CD4-positive, alpha-beta T cell treated with Interferon alpha-2 for 1 hour (primary cell): ENCODE measurements at places on chromosomes 5 and 9.
A peak's percentile ranks its signal among the peaks of the same experiment; 100 is the strongest.

GRCh38 chr5:64666078-64666477 is 24.2 kb upstream of the SHISAL2B start:
- no peak for DNase-seq

- no peak for DNase-seq
Measured at GRCh38 chr5:5658226-5658625, 235.7 kb downstream of the ICE1 start.

GRCh38 chr5:32690153-32690552 is 21.0 kb upstream of the NPR3 start:
- DNase-seq = no peak

DNA sequence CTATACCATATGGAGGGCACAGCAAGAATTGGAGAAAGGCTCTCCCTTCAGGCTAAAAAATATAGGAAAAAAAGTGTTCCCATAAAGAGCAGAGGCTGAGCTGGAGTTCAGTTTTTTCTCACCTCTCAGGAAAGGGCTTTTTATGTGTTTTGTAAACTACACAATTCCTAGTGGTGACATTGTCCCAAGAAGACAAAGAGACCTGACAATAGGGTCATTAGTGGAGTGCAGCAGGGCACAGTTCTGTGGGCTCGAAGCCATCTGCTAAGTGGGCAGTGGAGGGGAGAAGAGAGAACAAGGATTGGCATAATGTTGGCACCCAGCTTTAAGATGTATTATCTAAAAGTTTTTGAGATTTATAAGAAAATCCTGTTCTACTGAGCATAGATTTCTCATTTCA is 162.5 kb downstream of the HCN1 start:
- DNase-seq = no peak

- DNase-seq = no peak
Measured at GRCh38 chr5:88722546-88723073, 160.4 kb downstream of the MEF2C start.

GRCh38 chr9:137588311-137588710 is 2.0 kb downstream of the ZMYND19 start:
- DNase-seq = no peak

GRCh38 chr9:4422495-4422894 is 67.8 kb upstream of the SLC1A1 start:
- no peak for DNase-seq

DNA sequence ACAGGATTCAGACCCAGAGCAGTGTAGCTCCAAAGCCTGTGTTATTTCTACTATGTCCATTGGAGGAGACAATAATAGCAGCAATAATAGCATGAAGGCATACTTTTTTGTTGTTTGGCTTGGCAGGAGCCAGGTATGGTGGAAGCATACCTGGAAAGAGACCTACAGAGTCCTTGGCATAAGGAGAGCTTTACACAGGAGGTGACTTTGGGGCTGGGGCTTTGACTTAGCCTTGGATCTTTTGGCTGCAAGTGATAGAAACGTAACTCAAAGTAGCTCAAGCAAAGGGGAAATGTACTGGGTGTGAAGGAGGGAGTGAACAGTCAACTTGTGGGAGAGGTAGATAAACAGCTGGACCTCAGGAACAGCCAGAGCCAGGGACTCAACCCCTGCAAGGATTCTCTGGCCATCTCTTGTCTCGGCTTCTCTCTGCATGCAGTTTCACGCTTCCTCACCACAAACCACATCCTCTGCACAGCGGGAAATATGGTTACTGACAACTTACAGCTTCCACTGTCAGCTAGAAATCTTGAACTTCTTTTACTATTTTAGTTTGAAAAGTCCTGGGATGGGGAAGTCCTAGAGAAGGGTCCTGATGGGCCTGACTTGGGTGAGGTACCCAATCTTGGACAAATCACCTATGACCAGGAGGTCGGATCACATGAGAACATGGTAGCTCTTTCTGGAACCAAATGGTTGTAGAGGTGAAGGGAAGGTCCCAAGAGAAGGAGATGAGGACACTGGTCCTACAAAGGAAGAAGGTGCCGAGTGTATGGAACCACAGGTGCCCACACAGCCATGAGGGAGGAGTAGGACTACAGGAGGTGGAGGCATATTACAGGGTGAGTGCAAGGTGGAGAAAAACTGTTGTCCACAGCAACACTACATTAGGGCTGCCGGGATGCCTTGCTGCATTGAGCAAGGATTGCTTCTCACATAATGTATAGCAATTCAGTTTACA is 47.0 kb upstream of the TGFBR1 start:
- DNase-seq = peak; percentile 76

- no peak for DNase-seq
Measured at GRCh38 chr5:160298189-160298588, 14.2 kb downstream of the CCNJL start.

- DNase-seq = no peak
Measured at GRCh38 chr9:137136881-137137607, 1.9 kb upstream of the GRIN1 start.

GRCh38 chr5:146516151-146516475 is at the start of gene GPR151:
Gene GPR151, minus strand, starts transcription at chr5:146516190. Its CDS starts 77 bp downstream, at chr5:146516113.
- no peak for DNase-seq

DNA sequence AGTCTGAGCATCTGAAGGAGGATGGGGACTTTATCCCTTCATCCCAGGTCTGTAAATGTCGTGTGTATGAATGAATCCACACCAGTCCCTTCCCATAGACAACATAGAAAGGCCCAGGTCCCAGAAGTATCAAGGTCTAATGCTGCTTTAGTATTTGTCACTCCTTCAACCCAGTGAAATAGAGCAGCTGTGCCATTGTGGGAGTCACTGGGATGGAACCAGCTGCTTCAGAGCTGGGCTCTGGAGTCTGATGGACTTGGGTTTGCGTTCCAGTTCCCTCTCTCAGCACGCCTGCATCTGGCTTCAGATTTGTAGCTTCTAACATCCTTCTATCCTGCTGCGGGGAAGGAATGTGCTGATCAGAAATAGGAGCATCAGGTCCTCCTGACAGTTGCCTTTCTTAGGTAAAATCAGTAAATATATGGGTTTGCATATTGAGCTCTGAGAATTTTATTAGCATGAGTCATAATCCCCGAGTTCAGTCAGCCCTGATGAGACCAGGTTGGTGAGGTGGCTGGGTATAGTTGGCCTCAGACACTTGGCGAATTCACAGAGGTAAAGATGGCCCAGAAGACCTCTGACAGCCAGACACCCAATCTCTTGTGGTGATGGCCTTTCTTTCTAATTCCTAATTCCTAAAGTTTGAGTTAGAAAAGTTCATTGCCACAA is 10.1 kb downstream of the ACO1 start:
- DNase-seq = no peak

DNA sequence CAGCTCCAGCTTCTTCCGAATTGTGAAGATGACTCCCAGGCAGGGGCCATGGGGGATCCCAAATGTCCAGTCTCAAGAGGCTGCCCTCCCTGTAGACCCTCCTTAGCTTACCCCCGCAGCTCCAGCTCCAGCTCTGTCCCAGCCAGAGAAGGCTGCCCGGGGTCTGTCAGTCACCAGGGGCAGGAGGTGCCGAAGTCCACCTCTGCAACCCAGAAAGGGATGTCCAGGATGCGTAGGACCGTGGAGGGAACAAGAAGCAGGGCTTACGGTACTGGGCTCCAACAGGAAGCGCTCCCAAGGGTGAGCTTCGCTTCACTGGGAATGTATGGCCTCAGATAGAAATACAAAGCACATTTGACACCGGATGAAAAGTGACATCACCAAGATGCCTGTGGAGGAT is 6.0 kb downstream of the IPPK start:
- no peak for DNase-seq

GRCh38 chr9:91451431-91452270 is 28.0 kb upstream of the NFIL3 start:
- DNase-seq = no peak

- peak; percentile 39 for DNase-seq
Measured at GRCh38 chr5:155943516-155944407, 383.2 kb upstream of the SGCD start.

DNA sequence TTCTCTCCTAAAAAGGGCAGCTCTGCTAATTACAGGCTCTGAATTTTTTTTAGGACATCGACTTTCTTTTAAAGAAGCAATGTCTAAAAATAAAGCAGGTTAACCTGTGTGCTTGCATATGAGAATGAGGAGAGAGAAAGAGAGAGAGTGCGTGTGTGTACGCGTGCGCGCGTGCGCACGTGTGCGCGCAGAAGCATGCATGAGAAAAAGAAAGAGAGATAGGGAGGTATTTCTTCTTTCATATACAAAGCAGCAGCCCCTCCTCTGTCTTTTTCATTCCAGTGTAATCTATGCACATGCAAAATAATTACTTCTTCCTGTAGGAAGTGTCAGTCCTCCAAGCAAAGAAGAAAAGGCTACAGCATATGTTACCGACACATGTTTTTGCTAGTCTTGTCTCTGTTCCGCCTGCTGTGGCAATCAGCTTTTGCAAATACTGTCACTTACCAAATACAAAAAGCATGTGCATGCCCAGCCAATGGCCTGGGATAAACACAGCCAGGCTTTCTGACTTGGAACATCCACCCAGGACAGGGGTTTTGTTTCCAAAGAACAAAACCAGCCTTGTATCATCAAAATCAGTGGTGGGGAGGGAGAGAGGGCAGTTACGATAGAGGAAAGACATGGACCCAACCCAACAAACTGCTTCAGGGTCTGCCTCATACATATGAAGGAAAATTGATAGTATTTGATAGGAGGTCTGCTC is 252.3 kb upstream of the SLC24A2 start:
- DNase-seq = no peak

DNA sequence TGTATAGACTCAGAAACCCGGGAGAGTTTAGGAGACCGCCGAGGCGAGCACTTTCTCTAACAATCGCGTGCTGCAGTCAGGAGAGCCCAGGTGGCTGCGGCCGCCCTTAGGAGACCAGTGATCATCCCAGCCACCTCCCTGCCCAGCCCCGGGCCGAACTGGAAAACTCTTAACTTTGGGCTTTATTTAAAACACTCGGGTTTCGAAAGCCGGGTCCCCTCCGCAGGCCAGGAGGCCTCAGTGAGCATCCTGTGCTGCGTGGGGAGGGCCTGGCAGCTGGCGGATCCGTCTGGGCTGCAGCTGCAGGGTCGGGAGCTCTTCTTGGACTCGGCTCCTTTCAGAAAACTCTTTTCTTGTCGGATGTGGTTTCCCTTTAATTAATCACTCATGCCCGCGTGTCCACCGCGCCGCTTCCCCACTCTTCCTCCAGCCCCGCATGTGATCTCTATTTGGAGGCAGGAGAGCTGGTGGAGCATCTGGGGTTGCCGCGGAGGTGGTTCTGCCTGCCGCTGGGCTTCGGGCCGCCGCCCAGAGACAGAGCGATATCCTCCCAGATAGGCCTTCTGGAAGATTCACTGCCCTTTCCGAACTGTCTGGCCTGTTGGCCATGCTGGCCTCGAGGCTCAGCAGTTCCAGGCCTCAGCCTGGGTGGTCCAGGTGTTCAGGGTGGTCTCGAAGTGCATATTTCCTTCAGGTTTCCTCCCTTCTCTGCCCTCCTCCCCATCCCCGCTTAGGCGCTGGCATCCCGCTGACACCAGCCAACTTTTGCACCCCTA is 59.5 kb downstream of the TMEM174 start:
- DNase-seq = no peak
